ENCODE measurements at places on chromosomes 1 and 21. TPM values are rescaled to one million over a fixed set of nuclear protein-coding genes. Genes with fewer than 3 reads are reported as not detected.

CXADR gene
- total RNA-seq = 4.3 TPM

NASP gene
- 135 TPM for total RNA-seq

REN gene
- total RNA-seq = not detected

LIN28A gene
- total RNA-seq = not detected

MNDA gene
- total RNA-seq = not detected

KRTAP25-1 gene
- not detected for total RNA-seq

LEMD1 gene
- 0.60 TPM for total RNA-seq

EFHD2 gene
- 55.7 TPM for total RNA-seq

PROK1 gene
- not detected for total RNA-seq

RHD gene
- not detected for total RNA-seq

SLAMF8 gene
- 0.48 TPM for total RNA-seq

NEGR1 gene
- not detected for total RNA-seq

SPRR5 gene
- total RNA-seq = not detected

IGSF8 gene
- 34.2 TPM for total RNA-seq

TENT5C gene
- 0.12 TPM for total RNA-seq

CELA3B gene
- not detected for total RNA-seq

PCSK9 gene
- not detected for total RNA-seq

ADGRL4 gene
- not detected for total RNA-seq

TFF2 gene
- not detected for total RNA-seq

DCDC2B gene
- not detected for total RNA-seq

SERPINC1 gene
- not detected for total RNA-seq

AMY2A gene
- not detected for total RNA-seq

CLDN19 gene
- not detected for total RNA-seq

RBM11 gene
- not detected for total RNA-seq

C1orf185 gene
- total RNA-seq = not detected

COL16A1 gene
- 26.2 TPM for total RNA-seq

Data from A172 (cell line).